ENCODE measurements at places on chromosomes 7 and 10. TPM values are rescaled to one million over a fixed set of nuclear protein-coding genes. Genes with fewer than 3 reads are reported as not detected.

HMX2 gene
- not detected for total RNA-seq

PIK3AP1 gene
- 5.4 TPM for total RNA-seq

OR2A7 gene
- 5.7 TPM for total RNA-seq

CLDN12 gene
- 51.7 TPM for total RNA-seq

ARMC3 gene
- 0.77 TPM for total RNA-seq

LRIT1 gene
- total RNA-seq = 51.8 TPM

VSIR gene
- 15.4 TPM for total RNA-seq

CYP17A1 gene
- 0.33 TPM for total RNA-seq

COL1A2 gene
- total RNA-seq = 6,947 TPM

DPP6 gene
- 12.1 TPM for total RNA-seq

CYREN gene
- 39.7 TPM for total RNA-seq

H2BK1 gene
- total RNA-seq = not detected

OR2A1 gene
- total RNA-seq = 0.44 TPM

MMD2 gene
- total RNA-seq = 5.7 TPM

NEBL gene
- 45.6 TPM for total RNA-seq

MBL2 gene
- not detected for total RNA-seq

SVIL gene
- total RNA-seq = 107 TPM

SORBS1 gene
- total RNA-seq = 72.9 TPM

CC2D2B gene
- total RNA-seq = 2.5 TPM

MYO3A gene
- 10.5 TPM for total RNA-seq

HABP2 gene
- total RNA-seq = not detected

ADAM8 gene
- 4.0 TPM for total RNA-seq

ZNF804B gene
- 6.3 TPM for total RNA-seq

KCNMA1 gene
- 114 TPM for total RNA-seq

CHRM2 gene
- total RNA-seq = 1.4 TPM
